ENCODE measurements at places on chromosomes 5 and 9.

DNA sequence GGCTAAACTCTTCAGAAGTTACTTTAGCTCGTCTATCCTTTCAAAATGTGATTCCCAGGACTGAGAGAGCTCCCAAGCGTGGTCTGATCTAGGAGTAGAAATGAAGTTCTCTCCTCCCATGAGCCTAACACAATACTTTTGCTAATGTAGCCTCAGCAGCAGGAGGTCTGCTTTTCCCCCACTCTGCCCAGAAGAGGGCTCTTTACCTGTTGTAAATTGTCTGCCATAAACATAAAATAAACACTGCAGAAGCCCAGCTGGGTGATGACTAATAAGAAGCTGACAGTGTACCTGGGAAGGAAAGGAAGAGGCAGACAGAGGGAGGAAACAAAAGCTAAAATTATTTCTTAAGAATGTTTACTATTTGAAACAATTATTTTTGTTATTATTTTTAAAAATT, 15.4 kb downstream of the SLC36A3 start:
- DNase-seq = no peak

- no peak for DNase-seq
Observed at GRCh38 chr5:110840347-110840960, 101.6 kb downstream of the SLC25A46 start.

DNA sequence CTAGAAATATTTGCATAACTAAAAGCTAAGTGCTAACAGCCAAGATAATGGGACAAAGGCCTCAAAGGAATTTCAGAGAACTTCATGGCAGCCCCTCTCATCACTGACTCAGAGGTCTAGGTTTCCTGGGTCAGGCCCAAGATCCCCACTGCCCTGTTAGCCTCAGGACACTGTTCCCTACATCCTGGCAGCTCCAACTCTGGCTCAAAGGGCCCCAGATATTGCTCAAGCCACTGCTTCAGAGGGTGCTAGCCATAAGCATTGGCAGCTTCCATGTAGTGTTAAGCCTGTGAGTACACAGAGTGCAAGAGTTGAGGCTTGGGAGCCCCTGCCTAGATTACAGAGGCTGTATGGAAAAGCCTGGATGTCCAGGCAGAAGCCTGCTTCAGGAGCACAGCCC, 998.1 kb downstream of the TLE1 start:
- no peak for DNase-seq

DNA sequence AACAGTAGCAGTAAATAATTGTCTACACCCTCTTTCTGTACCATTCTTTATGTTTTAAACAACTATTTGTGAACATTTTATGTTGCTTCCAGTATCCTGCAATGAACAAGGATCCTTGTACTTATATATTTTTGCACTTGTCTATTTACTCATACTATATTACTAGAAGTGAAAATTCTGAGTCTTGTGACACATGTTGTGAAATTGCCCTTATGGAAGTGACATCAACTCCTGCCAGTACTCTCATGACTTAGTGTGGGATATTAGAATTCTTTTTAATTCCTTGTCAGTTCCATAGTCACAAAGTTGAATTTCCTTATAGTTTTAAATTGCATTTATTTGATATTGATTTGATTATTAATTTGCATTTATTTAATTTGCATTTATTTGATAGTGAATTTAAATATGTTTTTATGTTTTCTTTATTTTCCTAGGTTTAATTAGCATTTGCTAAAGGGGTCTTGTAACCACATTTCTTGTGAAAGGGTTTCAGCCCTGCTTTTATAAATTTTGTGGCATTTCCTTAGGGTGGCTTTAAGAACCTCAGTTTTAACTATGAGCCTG, 27.7 kb downstream of the PARP8 start:
- DNase-seq = no peak

GRCh38 chr5:522899-523440, 1.3 kb downstream of the SLC9A3 start:
- no peak for DNase-seq

DNA sequence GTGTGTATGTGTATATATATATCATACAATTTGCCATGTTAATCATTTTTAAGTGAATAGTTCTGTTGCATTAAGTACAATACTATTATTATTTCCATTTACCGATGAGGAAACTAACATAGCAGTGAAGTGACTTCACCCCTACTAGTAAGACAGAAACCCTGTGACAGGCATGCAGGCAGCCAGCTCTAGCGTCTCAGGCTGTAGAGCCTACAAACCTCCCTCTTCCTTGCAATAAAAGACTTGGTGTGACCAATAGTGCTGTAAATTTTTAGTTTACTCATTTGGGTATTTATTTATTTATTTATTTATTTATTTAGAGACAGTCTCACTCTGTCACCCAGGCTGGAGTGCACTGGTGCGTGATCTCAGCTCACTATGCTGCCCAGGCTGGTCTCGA, 24.7 kb downstream of the FNBP1 start:
- no peak for DNase-seq

GRCh38 chr5:41629897-41630296, 119.5 kb upstream of the PLCXD3 start:
- no peak for DNase-seq

- no peak for DNase-seq
Observed at GRCh38 chr5:175591293-175591692, 66.6 kb upstream of the HRH2 start.

DNA sequence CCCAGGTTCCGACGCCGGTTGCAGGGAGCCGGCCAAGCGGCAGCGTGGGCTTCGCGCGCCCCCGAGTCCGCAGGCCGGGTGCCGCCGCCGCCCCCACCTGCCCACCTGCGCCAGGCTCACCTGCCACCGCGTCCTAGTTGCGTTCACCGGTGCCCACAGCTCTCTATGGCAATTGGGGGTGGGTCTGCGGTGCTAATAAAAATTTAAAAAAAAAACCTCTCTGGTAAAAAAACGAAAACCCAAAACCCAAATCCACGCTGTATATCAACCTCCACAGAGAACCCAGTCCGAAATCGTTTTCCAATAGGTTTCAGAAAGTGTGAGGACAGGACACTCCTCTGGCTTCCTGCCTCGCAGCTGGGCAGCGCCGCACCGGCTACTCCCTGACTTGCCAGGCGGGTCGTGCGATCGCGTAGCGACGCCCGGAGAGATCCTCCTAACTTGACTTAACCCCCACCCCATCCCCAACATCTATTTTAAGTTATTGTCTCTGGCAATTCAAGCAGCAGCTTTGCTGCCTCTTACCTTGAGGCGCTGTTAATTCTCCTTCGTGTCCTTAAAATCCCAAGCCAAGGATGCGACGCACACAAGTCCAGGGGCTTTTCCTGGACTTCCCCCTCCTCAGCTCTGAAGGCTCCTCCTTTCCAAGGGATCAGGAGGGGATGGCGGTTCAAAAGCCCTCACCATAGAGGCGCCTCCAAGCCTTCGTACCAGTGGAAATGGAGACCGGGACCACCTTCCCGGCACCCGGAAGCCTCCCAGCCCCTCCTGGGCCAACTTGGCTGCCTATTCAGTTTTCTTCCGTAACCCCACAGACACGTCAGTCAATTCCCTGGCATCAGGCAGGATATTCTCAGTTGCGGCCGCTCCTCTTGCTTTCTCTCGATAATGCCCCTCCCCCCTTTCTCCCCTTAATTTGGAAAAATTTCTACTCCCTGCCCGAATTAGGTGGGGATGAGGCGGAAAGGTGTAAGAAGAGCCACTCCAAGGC, 1639.4 kb upstream of the C9orf72 start:
- no peak for DNase-seq

GRCh38 chr5:107858324-107858723, 187.6 kb upstream of the EFNA5 start:
- no peak for DNase-seq

GRCh38 chr5:175620527-175620926, 37.3 kb upstream of the HRH2 start:
- DNase-seq = no peak

DNA sequence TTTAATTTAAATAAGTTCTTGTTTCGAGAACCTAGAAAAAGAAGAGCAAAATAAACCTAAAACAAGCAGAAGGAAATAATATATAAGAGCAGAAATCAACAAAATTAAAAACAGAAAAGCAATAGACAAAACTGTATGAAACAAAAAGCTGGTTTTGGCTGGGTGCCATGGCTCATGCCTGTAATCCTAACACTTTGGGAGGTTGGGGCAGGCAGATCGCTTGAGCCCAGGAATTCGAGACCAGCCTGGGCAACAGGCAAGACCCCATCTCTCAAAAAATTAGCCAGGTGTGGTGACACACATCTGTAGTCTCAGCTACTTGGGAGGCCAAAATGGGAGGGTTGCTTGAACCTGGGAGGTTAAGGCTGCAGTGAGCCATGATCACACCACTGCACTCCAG, 59.2 kb upstream of the OTP start:
- no peak for DNase-seq

DNA sequence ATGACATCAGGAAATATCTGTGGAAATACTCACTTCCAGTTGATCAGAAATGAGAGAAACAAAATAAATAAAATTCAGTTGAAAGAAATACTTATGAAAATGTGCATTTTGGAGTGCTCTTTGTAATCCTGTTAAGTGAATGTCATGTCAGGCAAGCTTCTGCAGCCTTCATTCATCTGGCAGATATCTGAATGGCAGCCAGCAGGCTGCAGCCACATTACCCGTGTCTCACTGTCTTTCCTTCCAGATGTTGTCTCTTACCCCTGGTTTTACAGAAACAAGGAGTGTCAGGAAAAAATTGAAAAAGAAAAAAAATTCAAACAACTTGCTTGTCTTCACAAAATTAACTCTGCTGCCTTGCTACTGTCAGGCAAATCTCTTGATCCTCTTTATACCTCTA, 445.0 kb upstream of the RIOK2 start:
- DNase-seq = no peak

GRCh38 chr5:67875601-67876000, 340.0 kb upstream of the PIK3R1 start:
- no peak for DNase-seq

- no peak for DNase-seq
Observed at GRCh38 chr5:144177548-144177947, 6.9 kb downstream of the KCTD16 start.

DNA sequence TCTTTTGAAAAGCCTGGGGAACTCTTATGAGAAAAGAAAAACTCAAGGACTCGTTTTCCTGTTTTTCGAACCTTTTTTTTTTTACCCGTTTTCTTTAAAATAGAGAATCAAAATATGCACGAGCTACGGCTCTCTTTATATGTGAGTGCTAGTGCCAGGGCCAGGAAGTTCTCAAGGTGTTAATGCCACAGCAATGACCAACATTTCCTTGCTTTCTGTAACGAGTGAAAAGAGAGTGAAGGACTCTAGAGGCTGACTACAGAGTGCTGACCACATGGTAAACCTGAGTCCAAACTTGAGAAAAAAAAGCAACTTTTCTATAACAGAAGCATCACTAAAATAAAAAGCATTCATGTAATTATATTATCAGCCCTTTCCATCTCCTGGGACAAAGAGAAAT, 102.2 kb upstream of the SLC28A3 start:
- DNase-seq = no peak

Measured in skeletal muscle cell (primary cell).